ENCODE measurements at places on chromosomes 2 and 18.

- DNase-seq, result no peak
Measured at GRCh38 chr18:59878644-59879043, 21.2 kb upstream of the PMAIP1 start.

DNA sequence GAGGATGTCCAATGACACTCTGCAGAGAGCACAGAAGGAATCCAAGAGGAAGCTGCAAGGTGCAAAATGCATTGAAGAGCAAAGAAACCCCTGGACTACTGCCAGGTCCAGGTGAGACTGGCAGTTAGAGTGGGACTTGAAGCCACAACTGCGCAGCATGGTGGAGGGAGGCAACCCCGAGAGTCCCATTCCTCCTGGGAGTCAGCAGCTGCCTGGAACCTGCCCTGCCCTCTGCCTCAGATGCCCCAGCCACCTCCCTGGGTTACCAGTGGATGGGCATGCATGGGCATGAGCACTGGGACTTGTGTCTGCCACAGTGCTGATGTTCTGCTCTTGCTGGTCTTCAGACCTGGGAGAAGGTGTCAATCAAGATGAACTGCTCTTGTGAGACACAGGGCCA lies 43.2 kb downstream of the ANKMY1 start:
- no peak for DNase-seq

- no peak for DNase-seq
Measured at GRCh38 chr18:56034949-56035348, 447.0 kb upstream of the TCF4 start.

GRCh38 chr2:174970092-174970491 lies 35.1 kb downstream of the CHN1 start:
- DNase-seq, result no peak

GRCh38 chr2:54952978-54953456 lies 97.2 kb downstream of the RTN4 start:
- DNase-seq, result no peak

DNA sequence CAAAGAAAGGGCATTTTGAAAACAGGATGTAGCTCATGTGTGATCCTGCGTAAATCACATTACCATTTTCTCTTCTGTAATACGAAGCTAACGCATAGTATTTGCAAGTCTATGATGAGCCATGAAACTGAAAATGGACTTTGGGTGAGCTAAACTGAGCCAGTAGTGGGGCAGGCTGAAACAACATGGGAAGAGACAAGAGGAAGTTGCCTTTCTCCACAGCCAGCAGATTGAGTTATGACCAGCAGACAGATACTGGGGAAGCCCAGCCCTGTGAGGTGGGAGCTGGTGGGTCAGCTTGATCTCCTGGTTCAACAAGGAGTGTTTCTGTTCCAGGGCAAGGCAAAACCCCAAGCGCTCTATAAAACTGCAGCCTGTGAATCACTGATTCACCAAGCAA lies 11.8 kb downstream of the CYRIA start:
- DNase-seq, result no peak

GRCh38 chr18:40292985-40293710 lies 1661.9 kb upstream of the PIK3C3 start:
- DNase-seq, result no peak

DNA sequence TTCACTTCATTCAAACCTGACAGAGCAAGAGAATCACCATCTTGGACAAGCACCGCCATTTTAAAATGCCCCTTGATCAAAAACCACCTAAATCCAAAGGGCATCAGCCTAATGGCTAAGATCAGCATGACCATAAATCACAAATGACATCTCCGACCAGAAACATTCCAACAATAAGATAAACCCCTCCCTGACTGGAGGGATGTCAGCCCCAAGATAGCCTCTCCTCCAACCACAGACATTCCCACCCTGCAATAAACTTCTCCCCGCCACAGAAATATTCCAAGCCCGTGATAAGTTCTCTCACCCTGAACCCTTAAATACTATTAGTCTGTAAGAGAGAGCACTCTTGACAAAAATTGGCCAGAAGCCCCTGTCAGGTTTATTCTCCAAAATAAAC lies 21.6 kb upstream of the LYPD1 start:
- no peak for DNase-seq

DNA sequence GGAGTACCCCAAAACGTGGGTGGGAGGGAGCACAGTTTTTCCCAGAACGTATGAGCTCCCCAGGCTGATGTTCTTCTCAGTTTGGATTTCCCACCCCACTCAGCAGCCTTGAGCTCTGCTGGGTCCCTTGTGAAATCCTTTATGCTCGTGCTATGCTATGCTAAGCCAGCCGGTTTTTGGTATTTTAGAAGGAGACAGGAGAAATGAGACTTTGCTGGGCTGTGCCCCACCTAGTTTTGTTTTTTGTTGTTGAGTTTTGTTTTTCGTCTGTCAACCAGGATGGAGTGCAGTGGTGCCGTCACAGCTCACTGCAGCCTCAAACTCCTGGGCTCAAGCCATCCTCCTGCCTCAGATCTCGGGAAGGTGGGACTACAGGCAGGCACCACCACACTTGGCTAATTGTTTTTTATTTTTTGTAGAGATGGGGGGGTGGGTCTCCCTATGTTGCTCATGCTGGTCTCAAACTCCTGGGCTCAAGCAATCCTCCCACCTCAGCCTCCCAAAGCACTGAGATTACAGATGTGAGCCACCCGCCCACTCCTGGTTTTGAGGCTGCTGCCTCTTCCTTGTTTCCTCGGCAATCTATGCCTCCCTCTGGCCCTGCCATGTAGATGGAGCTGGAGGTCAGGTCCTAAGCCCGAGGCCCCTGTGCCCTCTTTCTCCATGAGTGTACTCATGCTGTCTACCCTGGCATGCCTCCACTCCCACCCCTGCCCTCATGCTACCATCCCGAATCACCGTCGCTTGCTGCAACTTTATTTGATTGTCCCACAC lies 17.5 kb upstream of the MGAT4A start:
- DNase-seq, result no peak

GRCh38 chr18:68928762-68929675 lies 131.1 kb downstream of the CCDC102B start:
- DNase-seq, result no peak

GRCh38 chr2:158174495-158174894 lies 72.8 kb downstream of the UPP2 start:
- DNase-seq, result no peak

GRCh38 chr2:203623096-203623495 lies 83.3 kb upstream of the CD28 start:
- no peak for DNase-seq

GRCh38 chr2:67394734-67395133 lies 2.4 kb upstream of the ETAA1 start:
- no peak for DNase-seq

Data from activated T-cell treated with anti-CD3 and anti-CD28 coated beads for 48 hours (primary cell).